ENCODE measurements at places on chromosomes 12 and 14. TPM values are rescaled to one million over a fixed set of nuclear protein-coding genes. Genes with fewer than 3 reads are reported as not detected.

The PTGER2 gene
- total RNA-seq = 14.5 TPM

The SERPINA12 gene
- not detected for total RNA-seq

The VDR gene
- total RNA-seq = 1.3 TPM

The ACTR10 gene
- total RNA-seq = 47.9 TPM

The AQP6 gene
- under 0.01 TPM for total RNA-seq

The CYP46A1 gene
- total RNA-seq = under 0.01 TPM

The PCED1B gene
- 2.1 TPM for total RNA-seq

The RTL1 gene
- total RNA-seq = under 0.01 TPM

The PIWIL1 gene
- not detected for total RNA-seq

The ASCL1 gene
- not detected for total RNA-seq

The KRT73 gene
- total RNA-seq = not detected

The TXNRD1 gene
- total RNA-seq = 108 TPM

Measured in mesangial cell (primary cell).